ENCODE measurements at places on chromosomes 4 and X.
A peak's percentile ranks its signal among the peaks of the same experiment; 100 is the strongest.

DNA sequence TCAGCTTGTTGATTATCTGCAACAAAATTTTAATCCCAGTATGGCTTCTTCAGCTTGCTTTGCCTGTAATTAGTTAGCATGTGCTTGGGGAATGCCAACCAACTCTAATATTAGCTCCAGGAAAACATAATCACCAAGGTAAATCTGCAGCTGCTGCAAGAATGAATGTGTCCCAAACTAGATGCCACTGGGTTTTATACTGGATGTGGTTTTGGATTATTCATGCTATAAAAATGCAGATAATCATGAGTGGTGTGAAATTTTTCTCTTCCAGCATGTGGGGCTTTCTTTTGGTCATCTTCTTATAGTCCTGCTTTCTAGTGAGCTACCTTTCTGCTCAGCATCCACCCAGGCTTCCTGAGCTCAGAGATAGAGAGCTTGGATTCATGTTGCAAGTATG is 295.9 kb upstream of the CASK start:
- no peak for DNase-seq

GRCh38 chrX:48940404-48940955 is 16.9 kb downstream of the OTUD5 start:
- DNase-seq, result peak; percentile 40

GRCh38 chr4:176924238-176924637 is 131.5 kb upstream of the VEGFC start:
- no peak for DNase-seq

DNA sequence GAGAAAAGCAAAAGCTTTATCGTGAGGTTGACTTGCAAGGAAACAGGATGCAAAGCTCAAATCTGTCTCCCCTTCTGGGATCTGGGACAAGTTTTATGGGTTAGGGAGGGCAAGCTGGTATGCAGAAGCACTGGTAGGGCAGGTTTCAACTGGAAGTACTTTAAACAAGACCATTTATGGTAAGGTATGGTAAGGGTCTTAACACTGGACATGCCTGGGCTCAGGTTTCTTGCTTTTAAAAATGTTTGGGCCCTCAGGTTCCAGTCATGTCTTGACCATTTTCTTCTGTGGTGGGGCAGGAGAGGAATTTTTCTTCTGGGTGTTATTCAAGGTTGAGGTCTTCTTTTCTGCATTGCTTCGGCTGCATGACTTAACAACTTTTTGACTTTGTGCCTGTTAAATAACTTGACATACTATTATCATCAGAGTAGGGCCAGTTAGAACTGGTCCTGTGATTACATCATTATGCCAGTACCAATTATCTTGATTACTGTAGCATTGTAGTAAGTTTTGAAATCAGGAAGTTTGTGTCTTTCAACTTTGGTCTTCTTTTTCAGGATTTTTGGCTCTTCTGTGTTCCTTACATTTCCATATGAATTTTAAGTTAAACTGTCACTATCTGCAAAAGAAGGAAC is 33.7 kb downstream of the CD38 start:
- DNase-seq, result peak; percentile 79

DNA sequence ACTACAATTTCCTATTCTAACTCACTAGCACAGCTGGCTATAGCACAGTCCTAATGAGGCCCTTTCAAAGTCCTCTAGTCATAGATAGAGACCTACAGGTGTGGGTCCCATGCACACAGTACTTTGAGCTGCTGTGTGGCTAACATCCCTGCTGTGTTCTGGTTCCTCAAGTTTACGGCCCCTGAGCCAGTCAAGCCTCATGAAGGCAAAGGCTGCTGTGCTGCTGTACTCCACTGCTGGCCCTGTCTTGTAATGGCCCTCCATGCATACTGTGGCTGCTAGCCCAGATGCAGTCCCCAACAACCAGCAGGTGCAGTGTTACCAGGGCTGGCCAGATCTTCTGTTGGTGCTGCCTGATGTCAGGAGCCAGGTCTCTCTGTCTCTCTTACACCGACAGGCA is 23.4 kb upstream of the ENPEP start:
- DNase-seq, result no peak

GRCh38 chrX:22063284-22063683 is 31.2 kb downstream of the PHEX start:
- peak; percentile 51 for DNase-seq

- no peak for DNase-seq
These were observed 99.1 kb downstream of the FRYL start for GRCh38 chr4:48680848-48681568.

- no peak for DNase-seq
These were observed 126.0 kb downstream of the AFAP1 start for GRCh38 chr4:7813674-7814073.

- DNase-seq, result no peak
These were observed 10.0 kb downstream of the MAB21L2 start for GRCh38 chr4:150591904-150592303.
